Stimulated activated CD8-positive, alpha-beta memory T cell treated with anti-CD3 and anti-CD28 coated beads, Interleukin-2, amount 100 ng/mL, for 48 hours (primary cell): ENCODE measurements at places on chromosomes 11 and 22.

DNA sequence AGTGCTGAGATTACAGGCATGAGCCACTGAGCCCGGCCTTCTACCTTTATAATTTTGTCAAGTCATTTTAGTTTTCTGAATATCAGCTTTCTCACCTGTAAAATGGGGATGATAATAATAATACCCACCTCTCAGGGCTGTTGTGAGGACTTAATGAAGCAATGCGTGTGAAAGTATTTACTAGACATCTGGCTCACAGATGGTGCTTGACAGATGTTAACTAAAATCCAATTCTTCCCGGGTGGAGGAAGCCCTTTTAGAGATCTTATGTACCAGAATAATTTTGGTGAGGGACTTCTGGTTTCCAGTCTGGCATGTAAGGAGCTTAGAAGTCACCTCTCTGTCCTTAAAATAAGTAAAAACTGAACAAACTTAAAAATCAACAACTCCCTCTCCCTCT, 43.7 kb upstream of the NUP160 start:
- DNase-seq, result no peak

DNA sequence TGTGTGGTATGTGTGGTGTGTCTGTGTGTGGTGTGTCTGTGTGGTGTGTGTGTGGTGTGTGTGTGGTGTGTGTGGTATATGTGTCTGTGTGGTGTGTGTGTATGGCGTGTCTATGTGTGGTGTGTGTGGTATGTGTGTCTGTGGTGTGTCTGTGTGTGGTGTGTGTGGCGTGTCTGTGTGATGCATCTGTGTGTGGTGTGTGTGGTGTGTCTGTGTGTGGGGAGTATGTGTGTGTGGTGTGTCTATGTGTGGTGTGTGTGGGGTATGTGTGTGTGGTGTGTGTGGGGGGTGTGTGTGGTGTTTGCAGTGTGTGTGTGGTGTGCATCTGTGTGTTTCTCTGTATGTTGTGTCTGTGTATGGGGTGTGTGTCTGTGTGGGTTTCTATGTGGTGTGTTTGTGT, 7.8 kb upstream of the PVALB start:
- DNase-seq, result no peak

DNA sequence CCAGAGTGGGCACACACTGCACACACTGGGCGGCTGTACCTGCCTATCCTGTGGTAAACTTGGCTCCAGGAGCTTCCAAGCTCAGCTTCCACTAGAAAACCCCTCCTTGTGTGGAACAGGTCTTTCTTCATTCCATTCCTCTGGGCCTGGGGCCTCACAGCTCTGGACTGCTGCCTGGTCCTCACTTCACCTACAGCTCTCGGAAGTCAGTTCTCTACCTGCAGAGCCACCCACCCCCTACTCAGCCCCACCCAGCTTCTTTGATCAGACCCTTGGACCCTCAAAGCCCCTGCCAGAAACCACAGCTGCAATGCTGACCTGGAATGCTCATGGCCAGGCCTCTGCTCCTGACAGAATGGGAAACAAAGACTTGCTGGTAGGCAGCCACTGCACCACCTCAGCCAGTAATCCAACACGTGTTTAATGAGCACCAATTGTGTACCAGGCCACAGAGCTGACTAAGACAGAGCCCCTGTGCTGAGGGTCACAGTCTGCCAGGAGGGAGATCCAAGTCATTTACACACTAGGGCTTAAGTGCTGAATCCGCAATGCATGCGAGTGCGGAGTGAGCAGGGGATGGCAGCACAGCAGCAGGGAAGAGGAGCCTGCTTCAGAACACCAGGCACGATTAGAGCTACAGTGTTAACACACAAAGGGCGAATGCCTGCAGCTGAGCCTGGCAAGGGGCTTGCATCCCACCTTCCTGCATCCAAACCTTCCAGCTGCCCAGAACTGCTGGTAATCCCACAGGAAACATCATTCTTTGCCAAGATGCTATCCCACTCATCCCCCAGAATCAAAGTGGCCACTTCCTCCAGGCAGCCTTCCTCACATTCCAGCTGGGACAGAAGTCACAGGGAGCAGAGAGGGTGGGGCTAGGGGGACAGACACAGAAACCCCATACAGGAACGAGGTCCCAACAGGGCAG, 4.6 kb downstream of the GNB1L start:
- no peak for DNase-seq

- no peak for DNase-seq
Observed at GRCh38 chr22:44068422-44069191, 44.5 kb downstream of the PARVB start.

DNA sequence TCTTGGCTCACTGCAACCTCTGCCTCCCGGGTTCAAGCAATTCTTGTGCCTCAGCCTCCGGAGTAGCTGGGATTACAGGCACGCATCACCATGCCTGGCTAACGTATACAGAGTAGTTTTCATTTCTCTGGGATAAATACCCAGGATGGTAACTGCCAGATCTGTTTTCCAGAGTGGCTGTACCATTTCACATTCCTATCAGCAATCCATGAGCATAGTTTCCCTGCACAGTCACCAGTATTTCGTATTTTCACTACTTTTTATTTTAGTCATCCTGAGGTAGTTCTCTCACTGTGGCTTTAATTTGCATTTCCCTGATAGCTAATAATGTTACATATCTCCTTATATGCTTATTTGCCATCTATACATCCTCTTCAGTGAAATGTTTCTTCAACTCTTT, 11.0 kb upstream of the SCARF2 start:
- DNase-seq, result no peak
